ENCODE measurements at places on chromosomes 11 and 22.

GRCh38 chr11:114076921-114077331 is 17.4 kb downstream of the ZBTB16 start:
- no peak for DNase-seq

GRCh38 chr22:50720301-50721256 is 17.4 kb upstream of the ACR start:
- no peak for DNase-seq

DNA sequence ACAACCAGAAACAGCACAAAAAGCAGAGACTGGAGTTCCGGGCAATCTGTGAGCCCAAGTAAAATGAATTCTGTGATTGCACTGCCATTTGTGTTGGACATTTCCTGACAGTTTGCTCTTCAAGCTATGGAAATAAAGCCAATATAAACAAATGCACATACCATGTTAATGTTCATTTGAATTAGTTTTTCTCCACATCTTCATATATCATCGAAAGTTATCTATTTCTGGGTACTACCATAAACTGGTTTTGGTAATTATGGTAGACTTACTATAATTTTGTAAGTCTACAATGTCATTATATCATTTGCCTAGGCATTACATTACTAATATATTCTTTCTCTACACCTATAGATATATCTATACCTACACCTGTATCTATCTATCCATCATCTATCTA is at the start of gene OR5M11:
OR5M11 (minus strand) TSS at position 101 of the 400 bp plus-strand sequence; CDS start at position 101, 0 bp downstream.
- no peak for DNase-seq

DNA sequence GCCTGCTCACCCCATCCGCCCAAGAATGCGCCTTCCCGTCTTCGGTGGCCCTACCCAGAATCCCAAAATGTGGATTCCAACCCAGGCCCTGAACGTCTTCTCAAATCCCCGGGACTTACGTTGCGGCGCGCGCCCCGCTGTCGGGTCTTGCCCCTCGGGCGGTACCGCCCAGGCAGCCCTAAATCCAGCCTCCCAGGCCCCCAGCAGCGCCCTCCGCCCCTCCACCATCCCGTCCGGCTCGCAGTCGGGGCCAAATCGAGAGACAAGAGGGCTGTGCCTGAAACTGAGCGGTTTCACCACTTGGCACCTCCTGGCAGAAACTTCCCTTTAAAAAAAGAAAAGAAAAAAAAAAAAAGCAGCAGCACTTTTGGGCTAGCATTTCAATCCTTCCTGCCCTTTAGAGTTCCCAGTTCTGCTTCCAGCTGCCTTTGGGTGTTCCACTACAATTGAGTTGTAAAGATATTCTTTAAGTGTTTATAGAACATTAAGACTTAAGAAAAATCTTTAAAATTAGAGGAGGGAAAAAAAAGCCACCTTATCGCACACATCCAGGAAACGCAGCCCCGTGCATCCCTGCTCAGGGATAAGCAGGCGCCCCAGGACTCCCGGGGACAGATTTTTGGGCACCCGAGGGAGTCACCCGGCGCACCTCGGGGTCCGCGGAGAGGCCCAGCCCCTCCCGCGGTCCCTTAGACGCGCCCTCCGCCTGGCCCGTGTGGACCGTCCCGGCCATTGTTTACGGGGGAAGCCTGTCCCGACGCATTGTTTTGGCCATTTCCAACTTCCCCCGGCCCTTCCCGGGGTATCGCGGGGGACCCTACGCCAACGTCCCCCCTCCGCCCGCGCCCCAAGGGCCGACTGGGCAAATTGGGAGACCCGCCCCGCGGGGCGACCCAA is 57.6 kb downstream of the KCNJ4 start:
- no peak for DNase-seq

- no peak for DNase-seq
These were observed 66.4 kb downstream of the ARHGAP8 start for GRCh38 chr22:44818727-44819126.

DNA sequence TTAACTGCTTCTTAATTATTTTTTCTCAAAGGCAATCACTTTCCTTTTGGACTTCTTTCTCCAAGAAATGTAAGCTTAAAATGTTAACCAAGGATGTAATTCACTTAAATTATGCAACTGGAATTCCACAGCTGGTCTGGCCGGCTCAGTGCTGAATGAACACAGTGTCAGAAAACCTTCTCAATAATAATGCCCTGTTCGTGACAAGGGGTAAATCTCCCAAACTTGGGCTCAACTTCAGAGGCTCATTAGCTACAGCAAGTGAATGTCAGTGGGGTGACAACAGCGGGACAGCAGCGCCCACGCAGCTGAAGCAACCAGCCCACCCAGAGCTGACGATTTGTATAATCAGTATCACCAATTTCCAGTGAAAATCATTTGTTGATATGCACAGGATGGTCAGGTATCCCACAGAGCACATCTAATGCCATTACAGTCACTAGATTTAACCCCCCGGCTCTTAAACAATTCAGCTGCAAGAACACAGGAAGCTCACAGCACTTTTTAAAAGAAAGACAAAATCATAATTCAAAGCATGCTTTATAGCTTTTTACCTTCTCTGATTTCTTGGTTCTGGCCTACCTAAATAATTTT is 704.8 kb downstream of the DLG2 start:
- no peak for DNase-seq

GRCh38 chr11:120509346-120510053 is 2.0 kb upstream of the GRIK4 start:
- DNase-seq = no peak

DNA sequence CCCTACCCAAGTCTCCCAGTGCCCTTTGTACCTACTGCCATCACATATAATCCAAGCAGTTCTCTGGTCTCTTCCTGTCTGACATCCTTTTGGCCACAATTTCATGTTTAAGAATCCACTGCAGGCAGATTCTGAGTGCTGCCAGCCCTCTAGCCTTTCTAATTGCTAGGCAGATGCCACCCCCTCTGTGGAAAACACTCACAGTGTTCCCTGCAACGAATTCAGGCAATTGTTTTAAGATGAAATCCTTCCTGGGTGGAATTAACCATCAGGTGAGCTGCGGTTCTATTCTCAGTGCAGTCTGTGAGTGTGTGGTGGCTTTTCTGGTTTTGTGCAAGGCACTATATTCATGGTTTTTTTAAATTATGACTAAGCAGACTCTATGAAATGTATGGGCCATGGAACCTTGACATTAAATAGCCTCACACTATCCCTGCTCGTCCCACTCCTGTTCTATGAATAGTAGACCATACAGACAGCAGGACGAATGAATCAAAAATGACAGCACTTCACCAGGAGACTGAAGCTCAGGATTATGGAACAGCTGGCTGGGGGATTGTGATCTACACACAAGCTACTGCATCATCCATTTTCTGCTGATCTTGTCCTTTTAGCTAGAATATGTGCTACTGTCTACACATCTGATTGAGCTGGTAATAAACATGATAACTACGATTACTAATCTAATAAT is 29.8 kb upstream of the BMAL1 start:
- no peak for DNase-seq

DNA sequence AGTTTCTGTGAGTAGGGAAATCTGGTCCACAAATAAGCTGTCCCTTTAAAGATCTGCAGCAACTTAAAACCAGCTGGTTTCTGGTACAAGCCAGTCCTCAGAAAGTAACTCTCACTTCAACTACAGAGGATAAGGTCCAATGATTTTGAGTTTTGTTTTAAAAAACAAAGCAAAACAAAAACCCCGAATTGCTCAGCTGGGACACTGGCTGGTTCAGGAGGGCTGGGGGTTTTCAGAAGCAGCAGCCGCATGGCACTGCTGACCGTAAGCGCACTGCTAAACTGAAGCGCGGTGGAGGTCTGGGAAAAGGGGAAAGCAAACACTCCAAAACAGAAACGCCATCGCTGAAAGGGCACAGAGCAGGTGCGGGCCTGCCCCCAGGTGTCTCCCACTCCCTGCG is 59.7 kb downstream of the MICAL3 start:
- DNase-seq = no peak

DNA sequence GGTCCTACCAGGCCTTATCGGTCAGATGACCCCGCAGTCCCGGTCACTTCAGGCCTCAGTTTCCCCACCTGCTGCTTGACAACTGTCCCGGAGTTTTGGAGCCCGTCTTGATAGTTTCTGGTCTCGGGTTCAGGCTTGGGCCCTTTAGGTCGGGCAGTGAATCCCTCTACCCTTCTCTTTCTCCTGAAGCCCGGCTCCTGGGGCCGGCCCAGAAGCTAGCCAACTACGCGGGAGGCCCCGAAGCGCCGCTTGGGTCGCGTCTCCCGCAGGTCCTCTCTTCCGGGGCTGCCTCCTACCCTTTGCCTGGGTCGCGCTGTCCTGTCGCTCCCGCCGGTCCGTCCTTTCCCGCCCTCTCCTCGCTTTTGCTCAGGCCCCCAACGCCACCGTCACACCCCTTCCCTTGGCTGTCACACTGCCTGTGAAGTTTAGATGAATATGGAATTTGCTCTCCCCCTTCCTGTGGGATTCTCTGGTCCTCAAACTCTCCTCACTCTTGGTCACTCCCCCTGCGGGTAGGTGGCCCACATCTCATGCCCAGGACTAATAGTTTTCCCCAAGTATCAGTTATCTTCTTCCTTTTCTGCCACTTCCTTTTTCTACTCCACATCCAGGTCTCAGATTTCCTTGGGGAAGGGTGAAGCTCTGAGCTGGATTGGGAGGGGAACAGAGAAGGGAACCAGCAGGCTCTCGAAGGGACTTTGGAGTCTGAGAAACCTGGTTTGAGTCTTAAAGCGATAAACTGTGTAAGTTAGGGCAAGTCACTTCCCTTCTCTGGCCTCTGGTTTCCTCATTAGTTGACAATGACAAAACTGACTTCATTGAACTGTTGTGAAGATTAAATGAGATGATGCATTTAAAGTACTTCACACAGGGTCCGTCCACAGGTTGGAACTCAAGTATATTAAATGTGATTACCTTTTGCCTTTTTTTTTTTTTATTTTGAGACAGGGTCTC is 790 bp downstream of the RAB1B start:
- DNase-seq = no peak

- no peak for DNase-seq
These were observed 12.9 kb upstream of the LIMK2 start for GRCh38 chr22:31199187-31199586.

DNA sequence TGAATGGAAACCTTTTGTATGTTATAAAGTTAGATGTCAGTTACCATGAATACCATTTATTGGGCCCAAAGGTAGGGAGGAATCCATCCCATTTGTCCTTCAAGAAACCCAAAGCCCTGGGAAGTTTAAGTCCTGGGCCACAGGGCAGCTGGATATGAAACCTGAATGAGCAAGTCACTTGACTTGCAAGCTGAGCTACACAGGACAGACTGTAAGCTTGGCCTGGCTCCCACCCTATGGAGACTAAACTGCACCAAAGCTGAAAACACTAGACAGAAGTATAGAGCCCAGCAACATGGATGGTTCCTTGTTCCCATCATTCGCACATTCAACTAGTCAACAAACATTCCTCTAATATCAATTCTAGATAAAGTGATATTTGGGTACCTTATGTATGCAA is 71.3 kb downstream of the KCNC1 start:
- DNase-seq = no peak

GRCh38 chr22:45582236-45582954 is 79.7 kb downstream of the FBLN1 start:
- no peak for DNase-seq

DNA sequence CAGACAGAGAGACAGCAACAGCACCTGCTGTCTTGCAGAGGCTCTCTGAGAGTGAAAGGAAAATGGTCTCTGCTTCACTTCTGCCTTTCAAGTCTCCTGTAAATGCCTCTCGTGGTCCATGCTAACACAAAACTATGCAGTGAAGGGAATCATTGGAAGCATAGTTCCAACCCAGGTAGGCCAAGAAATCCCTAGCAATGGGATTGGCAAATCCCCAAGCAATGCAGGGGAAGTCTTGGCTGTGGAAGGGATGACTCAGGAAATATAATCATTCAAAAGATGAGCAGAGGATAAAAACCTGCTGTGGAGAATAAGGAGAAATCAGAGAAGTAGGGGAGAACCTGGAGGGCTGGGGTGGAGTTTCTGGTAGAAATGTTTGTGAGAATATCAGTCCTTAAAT is 216.1 kb upstream of the ZBED5 start:
- no peak for DNase-seq

GRCh38 chr11:33774736-33775466 is 581 bp upstream of the FBXO3 start:
- DNase-seq = no peak

DNA sequence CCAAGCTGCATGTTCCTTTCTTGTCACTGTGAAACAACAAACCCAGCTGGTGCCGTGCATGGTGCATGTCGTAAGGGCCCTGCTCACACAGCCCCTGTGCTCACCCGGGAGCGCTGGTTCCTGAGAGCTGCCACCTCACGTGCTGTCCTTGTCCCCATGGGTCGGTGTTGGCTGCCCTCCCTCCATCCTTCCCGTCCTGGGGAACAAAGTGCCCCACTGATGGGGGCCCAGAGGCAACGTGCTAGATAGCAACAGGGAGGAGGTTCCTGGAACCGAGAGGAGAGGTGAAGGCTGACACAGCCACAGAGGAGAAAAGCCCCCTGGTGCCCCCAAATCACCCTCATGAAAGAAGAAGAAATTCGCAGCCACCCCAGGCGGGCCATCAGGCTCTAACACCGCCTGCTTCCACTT is 56.6 kb upstream of the SLC22A12 start:
- DNase-seq = no peak

GRCh38 chr11:17171343-17171742 is 36.4 kb downstream of the PIK3C2A start:
- peak; percentile 9 for DNase-seq

DNA sequence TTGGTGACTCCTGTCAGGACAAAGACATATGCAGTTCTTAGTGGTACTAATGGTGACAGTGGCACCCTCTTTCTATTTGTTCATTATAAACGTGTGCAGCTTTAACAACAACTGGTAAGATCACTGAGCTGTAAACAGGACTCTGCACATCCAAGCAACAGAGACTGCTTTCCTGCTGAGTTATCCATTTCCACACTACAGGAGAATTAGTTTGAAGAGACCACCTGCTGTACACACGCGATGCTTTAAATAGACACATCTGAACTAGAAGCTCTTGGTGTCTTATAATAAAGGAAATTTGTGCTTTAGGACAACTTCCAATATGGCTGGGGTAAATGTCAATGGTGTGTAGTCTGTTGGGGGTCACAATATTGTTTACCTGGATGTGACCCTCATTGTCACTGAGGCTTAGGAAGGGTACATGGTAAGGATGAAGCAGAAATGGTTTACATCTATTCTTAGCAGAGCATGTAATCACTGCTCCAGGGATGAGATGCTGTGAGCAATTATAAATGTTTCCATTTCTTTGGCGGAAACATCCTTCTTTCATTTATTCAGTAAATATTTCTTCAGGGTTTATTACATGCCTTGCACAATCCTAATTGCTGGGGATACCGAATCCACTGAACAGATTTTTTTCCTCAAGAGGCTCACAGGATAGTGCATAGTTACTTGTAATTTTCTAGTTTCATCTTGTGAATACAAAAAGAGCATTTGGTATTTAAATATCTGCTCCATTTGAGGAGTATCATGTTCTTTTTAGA is 354.0 kb upstream of the CCDC90B start:
- DNase-seq = no peak

Data from AG04449 (cell line).